ENCODE measurements at places on chromosomes 13 and 19.

DNA sequence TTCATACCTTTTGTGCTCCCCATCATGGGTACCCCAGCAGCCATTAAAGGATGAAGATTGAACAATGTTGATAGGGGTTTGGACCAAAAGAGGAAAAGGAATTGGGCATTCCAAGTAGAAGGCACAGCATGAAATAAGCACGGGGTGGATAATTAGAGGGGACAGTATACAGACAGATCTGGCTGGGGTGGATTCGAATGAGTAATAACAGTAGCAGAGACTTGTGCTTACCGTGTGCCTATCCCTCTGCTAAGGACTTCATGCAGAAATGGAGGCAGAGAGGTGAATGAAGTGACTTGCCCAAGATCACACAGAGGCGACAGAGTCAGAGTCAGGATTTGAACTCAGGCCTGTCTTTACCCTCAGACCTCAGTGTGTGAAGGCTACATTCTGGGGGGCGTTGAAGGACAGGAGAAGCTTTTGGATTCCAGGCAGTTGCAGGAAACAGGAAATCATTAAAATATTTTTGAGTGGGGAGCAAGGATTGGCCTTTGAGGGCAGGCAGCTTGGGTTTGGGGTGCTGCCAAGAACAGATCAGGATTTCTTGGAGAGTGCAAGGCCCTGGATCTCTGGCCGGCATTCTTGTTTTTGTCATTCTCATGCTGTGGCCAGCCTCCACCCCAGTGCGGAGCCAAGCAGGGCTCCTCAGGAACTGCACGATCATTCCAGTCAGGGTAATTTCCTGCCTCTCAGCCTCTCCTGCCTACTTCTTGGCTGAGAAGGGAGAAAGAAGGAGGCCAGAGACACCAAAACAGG lies 18.7 kb downstream of the PAF1 start:
- no peak for DNase-seq

DNA sequence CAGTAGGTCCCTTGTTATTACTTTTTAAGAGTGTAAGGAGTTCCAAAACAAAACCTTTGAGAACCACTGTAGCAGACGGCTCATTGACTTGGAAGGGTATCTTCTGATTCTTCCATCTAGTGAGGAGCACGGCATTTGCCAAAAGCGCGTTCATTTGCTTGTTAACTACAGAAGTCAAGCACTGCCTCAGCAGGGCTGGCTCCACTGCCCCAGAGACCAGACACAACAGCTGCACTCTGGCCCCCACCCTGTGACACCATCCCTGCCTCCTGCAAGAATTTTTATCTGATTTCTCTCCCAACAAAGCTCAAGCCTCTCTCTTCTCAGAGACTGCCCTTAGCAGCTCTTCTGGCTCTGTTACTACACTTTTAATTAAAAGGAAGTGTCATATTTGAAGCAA lies 20.7 kb upstream of the XPO4 start:
- DNase-seq: no peak

GRCh38 chr19:1173845-1174809 lies at the start of gene SBNO2:
Gene SBNO2, minus strand, starts transcription at chr19:1174268. Its CDS starts 19,992 bp downstream, at chr19:1154276.
- DNase-seq: peak; percentile 90

DNA sequence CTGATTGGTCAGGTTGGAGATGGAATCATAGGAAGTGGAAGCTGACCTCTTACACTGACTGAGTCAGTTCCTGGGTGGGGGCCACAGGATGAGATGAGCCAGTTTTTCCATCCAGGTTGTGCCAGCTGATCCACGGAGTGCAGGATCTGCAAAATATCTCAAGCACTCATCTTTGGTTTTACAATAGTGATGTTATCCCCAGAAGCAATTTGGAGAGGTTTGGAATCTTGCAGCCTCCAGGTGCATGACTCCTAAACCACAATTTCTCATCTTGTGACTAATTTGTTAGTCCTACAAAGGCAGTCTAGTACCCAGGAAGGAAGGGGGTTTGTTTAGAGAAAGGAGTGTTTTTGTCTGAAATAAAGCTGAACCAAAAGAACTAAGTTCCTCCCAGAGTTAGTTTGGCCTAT lies 212.8 kb downstream of the SLITRK6 start:
- DNase-seq: no peak

GRCh38 chr19:46559203-46559602 lies 41.9 kb upstream of the CALM3 start:
- no peak for DNase-seq

- DNase-seq: no peak
Observed at GRCh38 chr13:30864433-30865122, 41.5 kb upstream of the MEDAG start.

- no peak for DNase-seq
Observed at GRCh38 chr13:38636073-38636472, 50.8 kb upstream of the FREM2 start.

All from CD8-positive, alpha-beta T cell (primary cell).